ENCODE measurements at places on chromosomes 12 and 14.

DNA sequence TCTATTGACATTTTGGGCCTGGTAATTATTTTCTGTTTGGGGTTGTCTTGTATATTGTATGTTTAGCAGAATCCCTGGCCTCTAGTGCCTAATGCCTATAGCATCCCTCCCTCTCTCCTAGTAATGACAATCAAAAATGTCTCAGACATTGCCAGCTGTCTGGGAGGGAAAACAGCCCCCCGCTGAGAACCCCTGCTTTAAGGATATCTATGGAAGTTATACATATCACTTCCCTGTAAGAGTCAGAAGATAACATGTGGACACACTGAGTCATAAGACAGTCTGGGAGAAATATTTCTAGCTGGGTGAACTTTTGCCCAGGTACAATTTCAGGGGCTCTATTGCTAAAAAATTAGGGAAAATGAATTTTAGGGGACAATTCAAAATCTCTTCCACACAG lies 255.0 kb downstream of the PAWR start:
- no peak for DNase-seq

GRCh38 chr12:106317406-106318082 lies 15.0 kb downstream of the TCP11L2 start:
- DNase-seq, result no peak

- no peak for DNase-seq
Observed at GRCh38 chr14:53537422-53538315, 384.5 kb upstream of the DDHD1 start.

- no peak for DNase-seq
Observed at GRCh38 chr12:86050010-86050409, 175.9 kb downstream of the NTS start.

Measured in Ammon's horn (tissue), 1 donor.